Dermis lymphatic vessel endothelial cell (primary cell): ENCODE measurements at places on chromosomes 2 and 18. TPM values are rescaled to one million over a fixed set of nuclear protein-coding genes. Genes with fewer than 3 reads are reported as not detected.

The SCN7A gene
- not detected in 2 replicates for total RNA-seq

The ASB18 gene
- total RNA-seq: not detected in 2 replicates

The HOXD13 gene
- total RNA-seq: under 0.01 TPM in 1 of 2 replicates, not detected in the other

The IL1R2 gene
- 0.26 and 0.33 TPM in 2 replicates for total RNA-seq

The STK39 gene
- total RNA-seq: 2.2 and 4.0 TPM in 2 replicates

The MYOM1 gene
- 0.43 and 2.4 TPM in 2 replicates for total RNA-seq

The HOXD3 gene
- total RNA-seq: 9.1 and 18.2 TPM in 2 replicates

The ALLC gene
- total RNA-seq: not detected in 2 replicates

The UCN gene
- total RNA-seq: 0.22 and 0.34 TPM in 2 replicates

The CIB4 gene
- total RNA-seq: not detected in 2 replicates

The CLEC4F gene
- total RNA-seq: 0.11 and 0.17 TPM in 2 replicates

The FEV gene
- total RNA-seq: not detected in 2 replicates

The NMS gene
- total RNA-seq: not detected in 2 replicates

The CPLX4 gene
- not detected in 2 replicates for total RNA-seq

The MAB21L4 gene
- total RNA-seq: not detected in 2 replicates
